Central memory CD8-positive, alpha-beta T cell (primary cell): ENCODE measurements at places on chromosomes 6 and 20.

- DNase-seq = no peak
These were observed 272.2 kb upstream of the THEMIS start for GRCh38 chr6:128172752-128173682.

DNA sequence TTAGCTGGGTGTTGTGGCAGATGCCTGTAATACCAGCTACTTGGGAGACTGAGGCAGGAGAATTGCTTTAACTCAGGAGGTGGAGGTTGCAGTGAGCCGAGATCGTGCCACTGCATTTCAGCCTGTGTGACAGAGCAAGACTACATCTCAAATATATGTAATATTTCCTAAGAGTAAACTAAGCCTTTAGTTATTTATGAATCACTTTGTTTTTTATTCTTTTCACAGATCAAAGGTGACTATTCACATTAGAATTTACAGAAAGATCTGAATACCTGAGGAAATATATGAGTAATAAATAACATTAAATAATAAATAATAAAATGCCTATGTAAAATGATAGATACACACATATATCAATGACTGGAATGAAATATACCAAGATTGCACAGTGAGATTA is 630.8 kb upstream of the IMPG1 start:
- no peak for DNase-seq

DNA sequence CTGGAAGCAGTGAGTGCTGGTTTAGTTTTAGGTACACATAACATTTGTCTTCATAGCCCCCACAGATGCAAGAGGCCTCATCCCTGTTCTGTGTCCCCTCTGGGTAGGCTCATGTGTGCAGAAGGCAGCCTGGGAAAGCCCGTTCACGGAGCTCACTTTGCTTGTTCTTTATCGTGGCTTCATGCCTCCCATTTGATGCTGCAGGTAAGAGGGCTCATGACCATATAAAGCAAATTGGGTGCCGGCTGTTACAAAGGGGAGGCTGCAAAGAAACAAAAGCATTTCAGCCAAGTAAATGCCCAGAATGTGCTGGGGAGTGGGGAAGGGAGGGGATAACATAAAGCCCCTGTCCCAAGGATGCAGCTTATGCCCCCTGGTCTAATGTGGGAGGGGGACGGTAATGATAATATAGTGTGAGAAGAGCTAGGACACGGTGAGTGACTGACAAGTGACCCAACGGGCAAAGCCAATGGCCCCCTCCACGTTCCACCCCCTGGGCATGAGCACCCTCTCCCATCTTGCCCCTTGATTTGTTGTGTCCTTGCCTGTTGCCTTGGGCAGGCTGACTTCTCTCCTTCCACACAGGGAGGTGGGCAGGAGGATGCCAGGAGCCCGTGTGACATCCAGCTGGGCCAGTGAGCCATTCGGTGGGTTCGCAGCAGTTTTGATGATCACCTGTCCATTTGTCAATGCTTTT is 138.0 kb downstream of the FOXO3 start:
- no peak for DNase-seq

DNA sequence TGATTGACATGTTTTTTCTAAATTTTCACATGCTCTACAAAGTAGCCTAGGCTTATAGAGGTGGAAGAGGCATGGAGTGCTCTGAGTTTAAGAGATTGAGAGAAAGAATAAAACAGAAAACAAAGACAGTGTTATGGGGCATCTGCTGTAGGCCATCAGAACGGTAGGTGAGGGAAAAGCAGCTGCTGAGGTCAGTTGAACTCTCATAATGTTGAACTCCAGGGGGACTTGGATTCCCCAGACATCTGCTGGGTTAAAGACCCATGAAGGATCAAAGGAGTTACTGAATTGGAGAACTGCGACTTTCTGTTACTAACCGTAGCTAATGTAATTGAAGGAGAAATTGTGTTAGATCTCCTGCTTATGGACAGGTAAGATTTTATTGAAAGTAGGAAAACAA is 333.9 kb downstream of the TFAP2B start:
- DNase-seq = no peak

- no peak for DNase-seq
These were observed 72.2 kb downstream of the CDH26 start for GRCh38 chr20:60030471-60030870.
